Muscle of leg (tissue), 16 donors: ENCODE measurements at places on chromosomes 3 and 15. TPM values are rescaled to one million over a fixed set of nuclear protein-coding genes. Genes with fewer than 3 reads are reported as not detected.

DNA sequence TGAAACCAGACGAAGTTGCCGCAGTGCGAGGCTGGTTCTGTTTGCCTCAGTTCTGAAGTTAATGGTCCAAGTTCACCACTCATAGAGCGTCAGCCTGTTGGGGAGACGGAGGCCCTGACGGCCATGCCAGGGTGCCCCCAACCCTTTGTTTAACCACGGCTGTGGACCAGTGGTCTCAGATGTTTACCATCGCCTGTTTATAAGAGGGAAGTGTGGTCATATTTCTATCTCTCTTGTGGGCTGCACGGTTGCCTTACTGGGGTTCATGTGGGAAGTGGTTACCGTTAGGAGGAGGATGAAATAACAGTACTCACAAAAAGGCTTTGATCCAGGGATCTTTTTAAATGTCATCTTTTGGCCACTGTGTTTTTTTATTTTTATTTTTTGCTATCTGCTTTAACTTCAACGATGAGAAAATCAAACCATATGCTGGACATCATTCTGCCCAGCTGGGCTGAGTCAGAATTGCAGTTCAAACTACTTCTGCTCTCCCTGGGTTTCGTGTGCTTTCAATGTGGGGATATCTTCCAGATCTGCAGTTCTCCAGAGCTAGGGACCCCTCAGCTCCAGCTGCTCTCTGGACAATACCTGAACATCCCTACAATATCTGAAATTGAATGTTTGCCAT lies 17.8 kb downstream of the SMAD3 start:
- DNase-seq: no peak

DNA sequence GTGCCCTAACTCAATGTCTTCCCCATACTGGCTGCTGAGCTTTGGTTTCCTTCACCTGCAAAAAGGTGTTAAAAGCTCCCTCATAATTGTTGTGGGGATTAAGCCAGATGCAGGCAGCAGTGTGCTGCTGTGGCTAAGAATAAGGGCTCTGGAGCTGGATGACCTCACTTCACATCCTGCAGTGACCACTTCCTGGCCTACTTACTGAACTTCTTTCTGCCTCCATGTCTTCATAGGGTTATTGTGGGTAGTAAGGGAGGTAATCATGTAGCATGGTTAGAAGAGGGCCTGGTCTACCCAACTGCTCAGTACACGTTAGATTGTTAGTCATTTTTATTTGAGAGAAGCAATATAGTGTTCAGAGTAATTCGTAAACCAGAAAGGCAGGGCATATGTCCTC lies 18.4 kb downstream of the GYG1 start:
- DNase-seq: no peak

GRCh38 chr3:78804251-78805037 lies 963.4 kb downstream of the ROBO1 start:
- peak; percentile 94 for DNase-seq

GRCh38 chr3:165196577-165197480 lies 645 bp upstream of the SLITRK3 start:
- peak; percentile 43 for DNase-seq

- peak; percentile 49 for DNase-seq
These were observed 20.1 kb upstream of the GLCE start for GRCh38 chr15:69140306-69140705.

DNA sequence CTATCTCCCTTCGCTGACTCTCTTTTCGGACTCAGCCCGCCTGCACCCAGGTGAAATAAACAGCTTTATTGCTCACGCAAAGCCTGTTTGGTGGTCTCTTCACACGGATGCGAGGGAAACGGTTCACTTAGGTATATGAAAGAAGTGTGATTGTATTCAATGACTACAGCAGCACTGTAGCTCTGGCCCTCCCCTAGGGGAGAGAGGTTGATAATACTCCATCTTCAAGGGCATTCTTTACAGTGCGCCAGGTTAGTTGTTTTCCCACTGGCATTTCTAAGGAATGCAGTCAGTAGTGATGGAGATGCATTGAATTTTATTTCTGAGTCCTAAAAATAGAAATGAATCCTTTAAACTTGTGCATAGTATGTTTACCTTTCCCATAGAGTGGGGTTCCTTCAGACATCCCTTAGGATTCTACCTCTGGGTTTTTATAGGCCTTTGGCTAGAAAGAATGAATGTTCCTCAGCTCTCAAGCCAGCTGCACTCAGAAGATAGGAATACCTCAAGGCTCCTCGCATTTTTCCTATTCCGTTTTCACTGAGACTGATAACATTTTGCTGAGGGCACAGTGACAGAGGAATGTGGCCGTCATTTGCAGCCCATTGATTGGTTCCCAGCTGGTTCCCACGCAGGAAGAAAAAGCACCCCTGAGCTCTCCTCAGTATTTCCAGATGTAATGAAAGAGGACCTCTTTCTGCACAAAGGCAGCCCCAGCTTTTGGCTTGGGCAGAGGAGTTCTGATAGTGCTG lies 131.8 kb upstream of the C2CD4B start:
- no peak for DNase-seq

GRCh38 chr3:69784954-69785514 lies 45.8 kb downstream of the MITF start:
- no peak for DNase-seq

DNA sequence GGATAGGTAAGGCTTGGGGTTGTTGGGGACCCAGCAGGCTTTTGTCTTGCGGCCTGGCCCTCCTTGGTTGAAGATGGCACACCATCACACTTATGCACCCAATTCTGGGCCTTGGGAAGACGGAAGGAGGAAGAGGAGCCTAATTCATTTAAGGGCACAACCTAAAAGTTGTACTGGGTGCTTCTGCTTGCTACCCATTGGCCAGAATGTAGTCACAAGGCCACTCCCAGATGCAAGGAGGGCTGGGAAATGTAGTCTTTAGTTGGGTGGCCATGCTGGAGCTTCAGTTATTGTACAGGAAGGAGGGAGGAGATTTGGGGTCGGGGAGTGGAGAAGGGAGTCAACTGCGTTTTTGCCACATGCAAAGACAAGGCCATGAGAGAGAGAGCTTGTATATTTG lies 109.2 kb downstream of the TMEM266 start:
- DNase-seq: no peak

- DNase-seq: no peak
These were observed 30.6 kb downstream of the CCDC14 start for GRCh38 chr3:123930445-123930844.

DNA sequence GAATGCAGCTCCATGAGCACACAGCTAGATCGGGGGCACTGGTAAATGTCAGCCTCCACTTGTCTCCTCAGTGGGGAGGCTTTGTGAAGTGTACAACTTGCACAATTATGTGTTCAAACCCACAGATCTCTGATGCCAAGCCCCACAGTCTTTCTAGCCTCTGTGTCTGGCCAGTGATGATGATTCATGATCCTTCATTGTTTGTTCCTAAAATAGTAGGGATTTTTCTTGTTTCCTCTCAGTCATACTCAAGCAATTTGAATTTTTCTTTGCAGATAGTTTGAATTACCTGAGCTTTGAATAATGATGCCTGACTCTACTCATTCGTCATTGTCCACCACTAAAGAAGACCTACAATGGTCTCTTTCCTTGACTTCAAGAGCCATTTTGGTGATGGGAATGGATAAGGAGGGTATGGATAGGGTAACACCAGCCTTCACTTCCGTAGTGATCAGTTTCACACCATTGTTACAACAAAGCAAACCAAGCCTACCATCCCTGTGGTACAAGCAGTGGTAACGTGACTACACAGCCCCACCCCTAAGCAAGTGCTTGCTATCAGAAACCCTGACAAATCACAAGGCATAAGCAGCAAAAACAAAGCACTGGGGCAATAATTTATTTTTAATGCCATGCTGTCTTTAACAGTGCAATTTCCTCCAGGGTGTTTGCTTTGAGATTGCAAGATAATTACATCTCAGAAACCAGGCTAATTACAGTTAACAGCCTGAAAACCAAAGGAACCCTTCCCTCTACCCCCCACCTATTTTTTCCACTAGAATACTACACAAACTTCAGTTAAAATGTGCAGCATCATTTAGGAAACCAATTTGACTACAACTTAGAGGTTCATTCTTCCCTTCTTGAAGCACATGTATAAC lies 114.1 kb upstream of the PPP2R3A start:
- no peak for DNase-seq

DNA sequence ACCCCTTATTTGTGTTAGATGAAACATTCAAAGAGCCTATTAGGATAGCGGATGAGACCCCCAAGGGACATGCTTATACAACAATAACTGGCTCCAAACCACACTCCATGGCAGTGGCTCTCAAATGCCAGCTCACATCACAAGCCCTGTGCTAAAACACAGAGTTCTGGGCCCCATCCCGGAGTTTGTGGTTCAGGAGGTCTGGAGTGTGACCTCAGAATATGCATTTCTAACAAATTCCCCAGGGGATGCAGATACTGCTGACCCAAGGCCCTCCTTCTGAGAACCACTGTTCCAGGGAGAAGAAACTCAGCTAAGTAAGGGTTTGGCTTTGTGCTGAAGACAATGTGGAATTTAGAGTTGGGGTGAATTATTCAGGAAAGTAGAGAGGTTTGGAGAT lies 3.6 kb downstream of the CCRL2 start:
- no peak for DNase-seq

DNA sequence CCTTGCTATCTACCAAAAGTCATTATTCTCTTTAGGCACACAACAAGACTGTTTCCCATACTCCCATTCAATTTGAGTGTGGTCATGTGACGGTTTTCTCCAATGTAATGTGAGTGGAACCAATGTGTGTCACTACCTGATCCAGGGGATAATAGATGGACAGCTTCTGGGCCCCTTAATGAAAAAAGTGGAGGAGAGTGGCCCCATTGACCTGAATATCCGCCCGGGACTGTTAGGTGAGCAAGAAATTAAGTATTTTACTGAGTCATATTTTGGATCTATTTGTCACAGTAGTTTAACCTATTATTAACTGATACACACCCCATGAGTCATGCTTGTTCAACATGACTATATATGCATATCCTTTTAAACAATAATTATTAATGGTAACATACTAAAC lies 15.1 kb upstream of the ARID3B start:
- DNase-seq: no peak

- DNase-seq: peak; percentile 37
These were observed 59.1 kb downstream of the RGMA start for GRCh38 chr15:93029836-93030429.

DNA sequence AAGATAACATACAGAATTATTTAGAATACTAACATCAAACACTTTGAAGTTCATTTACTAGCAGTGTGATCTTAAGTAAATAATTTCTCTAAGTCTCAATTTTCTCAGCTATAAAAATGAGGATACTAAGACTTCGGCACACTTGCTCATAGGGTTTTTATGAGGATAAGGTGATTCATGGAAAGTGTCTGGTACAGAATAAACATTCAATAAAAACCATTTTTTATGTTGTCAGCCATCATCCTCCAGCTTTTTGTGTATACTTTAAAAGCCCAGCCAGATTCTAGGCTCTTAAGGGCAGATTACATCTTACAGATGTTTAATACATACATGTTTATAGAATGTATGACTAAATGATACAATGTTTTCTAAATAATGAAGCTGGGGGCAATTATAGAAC lies 56.8 kb downstream of the FEZF2 start:
- no peak for DNase-seq

The ALS2CL gene
- 5.1 TPM for total RNA-seq

The RMDN3 gene
- 12.7 TPM for total RNA-seq

The SEC62 gene
- total RNA-seq: 53.7 TPM

The NR2E3 gene
- total RNA-seq: 3.4 TPM
